Stimulated activated CD4-positive, alpha-beta T cell treated with anti-CD3 and anti-CD28 coated beads, Interleukin-4, amount 100 ng/mL, for 48 hours (primary cell): ENCODE measurements at places on chromosomes 1 and 21.

DNA sequence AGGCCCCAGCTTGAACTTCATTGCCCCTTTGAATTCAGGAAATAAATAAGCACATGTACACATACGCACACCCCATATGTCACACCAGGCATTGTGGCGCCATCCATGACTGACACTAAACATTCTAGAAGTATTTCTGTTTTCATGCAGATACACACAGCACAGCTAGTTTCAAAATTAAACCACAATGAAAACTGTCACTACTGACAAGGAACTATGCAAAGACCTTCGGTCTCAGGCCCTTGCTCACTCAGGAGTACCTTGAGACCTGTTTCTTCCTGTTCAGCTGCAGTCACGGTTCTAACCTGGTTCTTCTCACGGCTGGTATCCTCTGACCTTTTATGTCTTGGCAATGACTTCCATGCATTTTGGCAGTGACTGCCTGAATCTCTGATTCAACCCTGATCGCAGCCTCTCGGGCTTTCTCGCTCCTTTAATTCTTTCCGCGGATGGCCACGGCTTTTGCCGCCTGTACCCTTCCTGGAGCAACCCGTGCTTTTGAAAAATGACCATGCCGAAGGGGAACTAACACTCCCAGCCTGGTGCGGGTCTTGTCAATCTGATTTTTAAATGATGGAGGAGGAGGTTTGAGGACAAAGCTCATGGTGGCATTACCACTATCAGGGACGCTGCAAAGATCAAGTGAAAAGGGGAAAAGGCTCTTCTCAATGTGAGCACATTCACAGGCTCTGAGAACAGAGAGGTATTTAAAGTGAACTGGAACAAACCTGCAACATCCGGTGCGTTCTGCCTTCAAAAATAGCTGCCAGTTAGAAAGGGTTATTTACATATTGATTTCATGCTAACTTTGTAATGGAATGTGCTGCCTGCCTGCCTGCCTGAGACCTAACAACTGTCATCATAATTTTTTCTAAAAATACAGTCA is 384.6 kb downstream of the RRAGC start:
- no peak for DNase-seq

DNA sequence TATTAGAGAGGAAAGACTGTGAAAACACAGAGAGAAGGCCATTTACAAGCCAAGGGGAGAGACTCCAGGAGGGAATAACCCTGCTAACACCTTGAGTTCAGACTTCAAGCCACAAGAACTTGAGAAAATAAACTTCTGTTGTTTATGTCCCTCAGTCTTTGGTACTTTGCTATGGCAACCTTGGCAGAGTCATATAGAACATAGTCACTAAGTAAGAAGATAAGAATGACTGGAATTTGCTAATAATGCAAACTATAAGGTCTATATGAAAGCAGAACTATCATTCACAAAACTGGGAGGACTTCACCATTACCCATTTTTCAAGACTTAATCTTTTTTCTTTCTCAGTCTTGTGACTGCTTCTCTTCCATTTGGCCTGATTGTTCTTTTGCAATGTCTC is 767.3 kb upstream of the ADAMTS5 start:
- no peak for DNase-seq

DNA sequence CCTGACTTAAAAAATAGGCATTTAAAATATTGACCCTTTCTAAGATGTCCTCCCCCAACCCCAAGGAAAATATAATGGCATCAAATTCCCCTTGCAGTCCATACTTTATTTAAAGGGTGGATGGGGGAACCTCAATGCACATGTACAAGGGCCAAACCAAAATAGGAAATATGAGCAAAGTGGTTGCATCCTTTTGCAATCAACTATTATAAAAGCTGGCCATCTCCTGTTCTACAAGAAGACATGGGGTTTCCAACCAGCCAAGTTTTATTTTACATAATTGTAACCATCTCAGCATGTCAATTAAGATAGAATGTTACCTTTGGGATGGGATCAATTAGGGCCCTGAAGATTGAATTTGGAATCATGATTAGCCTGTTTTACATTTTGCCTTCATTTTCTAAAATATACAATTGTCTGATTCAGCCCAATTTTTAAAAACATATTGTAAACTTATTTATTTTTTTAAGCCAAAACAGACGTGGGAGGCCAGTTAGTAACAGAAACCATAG is 146.7 kb upstream of the NFIA start:
- no peak for DNase-seq

GRCh38 chr21:19603011-19603593 is 1199.5 kb upstream of the TMPRSS15 start:
- DNase-seq: no peak

DNA sequence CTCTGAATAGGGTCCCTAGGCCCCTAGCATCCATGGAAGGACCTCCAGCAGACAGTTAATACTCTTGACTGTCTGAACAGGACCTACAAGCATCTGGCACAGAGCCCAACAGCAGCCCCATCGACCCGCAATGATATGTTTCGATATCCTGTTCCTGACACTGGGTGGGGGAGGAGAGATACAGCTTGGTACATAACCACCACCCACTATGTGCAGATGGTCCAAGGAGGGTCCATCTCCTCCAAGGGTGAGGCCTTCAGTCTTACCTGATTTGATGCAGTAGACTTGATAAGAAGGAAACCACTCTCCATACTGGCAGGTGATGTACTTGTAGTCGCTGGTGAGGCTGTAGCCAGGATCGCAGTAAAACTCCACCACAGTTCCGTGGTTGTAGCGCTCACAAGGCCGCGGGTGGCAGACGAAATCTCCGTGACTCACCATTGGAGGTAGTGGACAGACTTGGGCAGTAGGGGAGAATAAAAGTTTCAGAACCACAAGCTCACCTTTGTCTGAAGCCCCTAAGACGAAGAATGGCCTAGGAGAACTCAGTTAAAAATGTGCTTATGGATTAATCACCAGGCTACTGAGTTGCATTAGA is 86.0 kb upstream of the TLR5 start:
- no peak for DNase-seq

DNA sequence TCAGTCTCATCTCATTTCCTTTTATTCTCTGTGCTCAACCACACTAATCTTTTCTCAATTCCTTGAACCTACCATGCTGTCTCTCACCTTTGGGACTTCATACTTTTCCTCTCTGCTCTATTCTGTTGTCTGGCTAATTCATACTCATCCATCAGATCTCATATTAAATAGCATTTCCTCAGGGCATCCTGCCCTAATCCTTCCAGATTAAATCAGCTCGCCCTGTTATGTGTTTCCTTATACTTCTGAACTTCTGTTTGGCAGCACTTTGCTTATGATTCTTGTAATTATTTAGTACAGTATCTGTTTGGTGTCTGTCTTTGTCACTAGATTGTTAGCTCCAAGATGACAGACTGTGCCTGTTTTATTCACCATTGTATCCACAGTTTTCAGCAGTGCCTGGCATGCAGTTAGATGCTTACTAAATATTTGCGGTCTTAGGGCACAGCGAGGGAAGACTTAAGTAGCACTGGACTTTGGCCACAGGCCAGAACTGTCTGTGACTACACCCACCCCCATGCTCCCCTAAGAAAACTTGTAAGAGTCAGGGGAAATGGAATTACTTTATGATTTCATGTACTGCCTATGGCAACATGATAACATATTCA is 9.9 kb upstream of the CAP1 start:
- no peak for DNase-seq

- no peak for DNase-seq
Measured at GRCh38 chr1:29687601-29688244, 451.4 kb downstream of the PTPRU start.

GRCh38 chr1:175744833-175745232 is 1.4 kb upstream of the TNR start:
- DNase-seq: no peak

GRCh38 chr1:165860065-165860464 is 32.7 kb downstream of the UCK2 start:
- DNase-seq: no peak

DNA sequence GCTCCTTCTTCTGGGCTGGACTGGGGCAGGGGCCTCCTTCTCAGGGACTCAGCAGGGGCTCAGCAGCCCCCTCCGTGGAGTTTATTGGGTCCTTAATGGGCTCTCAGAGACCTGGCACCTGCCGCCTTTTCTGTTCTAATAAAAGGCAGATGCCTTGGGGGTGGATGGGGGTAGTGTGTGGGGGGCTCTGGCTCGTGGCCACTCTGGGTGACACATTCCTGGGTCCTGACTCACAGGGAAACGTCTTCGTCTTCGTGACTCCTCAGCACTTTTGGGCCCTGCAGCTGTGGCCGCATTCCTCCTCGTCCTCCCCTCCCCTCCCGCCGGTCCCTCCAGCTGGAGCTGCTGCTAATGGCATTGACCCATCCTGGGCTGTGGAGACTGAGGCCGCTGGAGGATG is 107.8 kb upstream of the WNT4 start:
- DNase-seq: no peak

- DNase-seq: no peak
Measured at GRCh38 chr21:34046917-34047316, 26.5 kb upstream of the MRPS6 start.

DNA sequence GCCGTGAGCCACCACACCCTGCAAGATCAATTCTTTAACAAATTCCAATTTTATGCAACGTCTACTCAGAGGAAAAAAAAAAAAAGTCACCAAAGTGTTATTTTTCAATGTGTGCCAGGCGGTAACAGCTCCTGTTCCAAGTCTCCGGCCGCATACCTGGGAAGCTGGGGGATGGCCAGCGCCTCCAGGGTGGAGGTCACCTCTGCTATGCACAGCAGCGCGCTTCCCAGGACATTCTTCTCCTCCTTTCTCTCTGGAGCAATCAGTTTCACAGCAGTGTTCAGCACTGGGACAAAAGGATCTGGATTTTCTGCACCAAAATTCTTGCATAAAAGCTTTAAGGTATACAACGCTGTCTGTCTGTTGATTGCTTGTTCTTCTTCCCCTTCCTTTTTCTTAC is 34.3 kb downstream of the LGALS8 start:
- DNase-seq: no peak

GRCh38 chr1:158208586-158209116 is 28.0 kb downstream of the CD1D start:
- no peak for DNase-seq

GRCh38 chr1:36805979-36806640 is 228.2 kb downstream of the GRIK3 start:
- no peak for DNase-seq

DNA sequence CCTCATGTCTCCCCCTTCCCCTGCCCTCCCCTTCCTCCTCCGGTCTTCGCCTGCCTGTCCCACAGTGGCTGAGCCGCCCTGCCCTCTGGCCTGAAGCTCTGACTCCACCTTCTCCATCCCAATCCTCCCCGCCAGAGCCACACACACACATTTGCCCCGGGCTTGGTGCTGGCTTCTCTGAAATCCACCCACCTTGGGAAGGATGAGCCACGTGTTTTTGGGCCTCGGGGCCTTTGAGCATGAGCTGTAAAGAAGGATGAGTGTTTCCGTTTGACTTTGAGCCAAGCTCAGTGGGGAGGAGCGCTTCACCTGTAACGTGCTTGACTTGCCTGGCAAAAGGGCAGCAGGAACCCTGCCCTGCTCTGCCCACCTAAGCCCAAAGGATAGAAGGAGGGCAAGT is 295.1 kb downstream of the SIPA1L2 start:
- no peak for DNase-seq

DNA sequence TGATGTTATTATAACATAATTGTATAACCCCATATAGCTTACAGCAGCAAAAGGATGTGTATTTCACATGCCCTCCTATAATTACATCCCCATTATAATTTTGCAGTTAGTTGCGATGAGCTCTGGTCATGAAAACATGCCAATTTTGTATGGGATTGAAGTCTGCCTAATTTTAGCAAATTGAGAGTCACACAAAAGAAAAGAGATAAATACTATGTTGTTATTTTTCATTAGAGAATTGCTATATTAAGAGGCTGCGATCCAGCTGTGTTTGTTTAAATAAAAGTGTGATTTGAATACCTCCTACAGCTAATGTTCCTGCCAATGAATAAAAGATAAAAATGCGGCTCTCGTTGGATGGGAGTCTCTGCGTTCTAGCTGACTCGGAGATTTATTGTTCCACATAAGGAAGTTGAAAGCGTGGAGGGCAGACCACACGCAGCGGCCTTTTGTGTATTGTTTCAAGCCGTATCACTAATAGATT is 461.0 kb upstream of the NFIA start:
- DNase-seq: no peak

DNA sequence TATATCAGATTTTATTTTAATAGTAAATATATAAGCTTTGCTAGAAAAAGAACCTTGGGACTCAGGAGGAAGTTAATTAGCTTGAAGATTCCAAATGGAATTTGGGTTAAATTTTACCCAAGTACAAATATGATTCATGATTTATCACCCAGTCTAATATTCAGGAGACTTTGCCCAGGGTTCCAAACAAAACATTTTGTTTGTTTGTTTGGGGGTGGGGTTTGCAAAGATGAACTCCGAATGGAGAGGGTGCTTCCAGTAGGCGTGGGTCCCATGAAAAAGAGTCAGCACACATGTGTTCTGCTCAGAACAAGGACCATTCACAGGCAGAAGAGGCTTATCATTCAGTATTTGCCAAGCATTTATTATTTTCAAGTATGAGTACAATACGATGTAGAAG is 23.5 kb downstream of the KCNT2 start:
- DNase-seq: no peak

GRCh38 chr1:81230983-81231728 is 569.6 kb upstream of the ADGRL2 start:
- no peak for DNase-seq

DNA sequence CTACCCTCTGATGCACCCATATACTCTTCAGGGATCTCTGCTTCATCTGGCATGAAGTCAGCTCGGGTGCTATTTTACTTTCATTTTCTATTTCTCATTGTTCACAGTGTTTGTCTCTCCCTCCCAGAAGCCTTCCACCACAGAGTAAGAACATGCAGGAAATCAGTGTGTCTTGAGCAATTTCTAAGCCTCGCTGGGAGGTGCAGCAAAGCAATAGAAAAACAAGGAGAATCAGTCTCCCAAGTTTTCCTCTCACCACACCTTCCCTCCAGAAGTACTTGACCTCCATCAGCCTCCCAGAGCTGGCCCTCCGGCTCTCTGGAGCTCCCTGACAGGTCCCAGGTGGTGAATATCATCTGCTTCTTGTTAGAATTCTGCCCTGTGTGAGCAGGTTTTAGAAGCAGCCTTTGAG is 594.7 kb upstream of the CAMK1G start:
- no peak for DNase-seq

- no peak for DNase-seq
Measured at GRCh38 chr21:31354122-31354521, 10.1 kb upstream of the TIAM1 start.

- no peak for DNase-seq
Measured at GRCh38 chr21:42809577-42810475, 69.5 kb downstream of the WDR4 start.

GRCh38 chr1:233364026-233364425 is 36.5 kb downstream of the MAP3K21 start:
- DNase-seq: no peak

GRCh38 chr1:103267893-103268292 is 159.6 kb upstream of the COL11A1 start:
- no peak for DNase-seq
